Activated CD4-positive, alpha-beta T cell treated with anti-CD3 and anti-CD28 coated beads, Interleukin-2, amount 50 U/mL, for 24 hours (primary cell): ENCODE measurements at places on chromosomes 5 and 9.

DNA sequence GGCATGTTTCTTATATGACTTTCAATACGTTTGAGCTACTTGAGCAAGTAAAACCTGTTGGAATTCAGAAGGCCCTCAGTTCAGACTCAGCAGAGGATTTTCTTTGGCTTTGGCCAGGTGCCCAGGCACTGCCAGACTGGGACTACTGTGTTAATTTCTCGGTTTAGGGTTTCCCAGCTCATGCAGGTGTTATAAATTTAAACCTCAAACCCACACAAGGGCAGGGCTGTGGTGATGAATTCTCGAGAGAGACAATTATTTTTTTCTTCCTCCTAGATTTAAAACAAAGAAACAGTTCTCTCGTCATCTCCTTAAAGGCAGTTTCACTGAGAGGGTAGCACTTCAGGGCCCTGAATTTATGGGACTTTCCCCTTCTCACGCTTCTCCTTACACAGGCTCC lies 406.0 kb upstream of the PIK3R1 start:
- no peak for DNase-seq

DNA sequence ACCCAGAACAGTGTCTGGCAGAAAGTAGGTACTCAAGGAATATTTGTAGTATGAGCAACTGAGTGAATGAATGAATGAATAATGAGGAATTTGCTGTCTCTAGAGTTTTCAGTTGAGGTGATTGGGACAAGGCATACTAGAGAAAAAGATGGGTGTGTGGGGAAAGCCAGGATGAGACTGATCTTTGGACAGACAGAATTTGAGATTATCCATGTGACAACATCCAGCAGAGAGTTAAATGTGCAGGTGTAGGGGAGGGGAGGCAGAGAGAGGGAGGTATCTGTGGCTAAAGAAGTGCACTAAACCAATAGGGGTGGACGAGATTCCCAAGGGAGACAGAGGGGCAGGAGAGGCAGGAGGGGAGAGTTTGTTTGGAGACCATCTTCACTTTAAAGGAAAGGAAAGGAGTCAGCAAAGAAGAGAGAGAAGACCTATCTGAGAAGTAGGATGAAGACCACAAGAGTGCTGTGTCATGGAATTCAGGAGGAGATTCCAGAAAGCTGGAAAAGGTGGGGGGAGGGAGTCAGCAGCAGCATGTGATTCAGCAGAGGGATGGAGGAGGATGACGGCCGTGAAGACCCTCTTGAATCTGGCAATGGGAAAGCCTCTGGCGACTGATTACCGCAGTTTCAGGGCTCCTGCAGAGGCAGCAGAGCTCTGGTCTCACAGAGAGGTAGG lies 3.2 kb downstream of the CPLX2 start:
- no peak for DNase-seq

DNA sequence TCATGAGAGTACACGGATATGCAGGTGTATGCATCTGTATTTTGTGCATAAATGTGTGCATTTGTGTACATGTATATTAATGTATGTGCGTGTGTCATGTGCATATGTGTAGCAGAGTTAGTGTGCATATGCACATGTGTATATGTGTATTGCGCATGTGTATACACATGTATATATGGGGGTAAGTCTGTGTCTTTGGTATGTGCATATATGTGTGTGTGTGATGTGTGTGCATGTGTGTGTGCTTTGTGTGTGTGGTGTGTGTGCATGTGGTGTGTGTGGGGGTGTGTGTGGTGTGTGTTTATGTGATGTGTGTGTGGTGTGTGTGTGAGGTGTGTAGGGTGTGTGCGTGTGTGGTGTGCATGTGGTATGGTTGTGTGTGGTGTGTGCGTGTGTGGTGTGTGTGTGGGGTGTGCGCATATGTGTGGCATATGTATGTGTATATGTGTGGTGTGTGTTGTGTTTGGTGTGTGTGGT lies 13.1 kb upstream of the CTSL start:
- DNase-seq: no peak

- DNase-seq: no peak
These were observed 62.8 kb downstream of the INSYN2B start for GRCh38 chr5:169917500-169917899.

DNA sequence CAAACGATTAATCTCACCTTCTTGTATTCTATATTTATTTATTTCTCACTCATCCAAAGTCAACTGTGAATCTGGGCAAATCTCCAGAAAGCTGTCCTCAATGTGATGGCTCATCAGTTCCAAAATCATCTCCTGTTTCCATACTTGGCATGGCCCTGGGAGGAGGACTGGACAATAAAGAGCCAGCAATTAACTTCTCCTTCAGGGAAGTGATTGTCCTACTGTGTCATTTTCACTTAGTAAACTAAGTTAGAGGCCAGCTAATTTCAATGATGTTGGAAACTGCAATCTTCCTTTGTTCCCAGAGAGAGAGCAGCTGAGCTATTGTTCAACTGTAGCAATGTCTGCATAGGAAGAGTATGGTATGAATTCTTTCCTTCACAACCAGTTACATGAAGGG lies 17.5 kb downstream of the CDH12 start:
- no peak for DNase-seq

DNA sequence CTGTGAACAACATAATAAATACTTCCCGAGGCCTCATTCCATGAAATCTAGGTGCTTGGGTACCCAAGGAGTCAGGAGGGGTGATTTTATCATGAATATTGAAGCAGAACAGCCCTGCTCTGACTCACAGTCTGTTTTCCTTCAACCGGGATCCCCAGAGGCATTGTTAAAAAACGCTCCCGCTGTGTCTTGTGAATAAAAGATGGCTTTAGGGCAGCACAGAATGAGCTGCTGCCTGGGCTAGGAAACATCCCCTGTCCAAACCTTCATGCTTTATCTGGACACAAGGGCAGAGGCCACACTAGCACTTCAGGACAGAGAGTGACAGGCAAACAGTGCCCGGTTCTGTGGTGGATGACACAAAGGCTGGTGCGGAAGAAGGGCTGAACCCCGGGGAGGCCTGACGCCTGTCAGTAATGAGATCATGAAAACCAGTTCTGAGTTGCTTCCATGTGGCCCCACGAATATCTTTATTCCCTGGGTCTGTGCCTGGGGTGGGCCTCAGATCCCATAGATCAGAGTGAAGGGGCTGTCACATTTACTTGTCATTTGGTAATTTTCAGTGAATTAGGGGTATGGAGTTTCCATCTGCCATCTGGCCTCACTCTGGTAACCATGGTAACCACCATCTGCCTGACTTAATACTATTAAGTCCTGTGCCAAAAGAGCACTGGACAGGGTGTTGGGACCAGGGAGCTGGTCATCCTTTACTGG lies 2.6 kb downstream of the IGFBPL1 start:
- no peak for DNase-seq

DNA sequence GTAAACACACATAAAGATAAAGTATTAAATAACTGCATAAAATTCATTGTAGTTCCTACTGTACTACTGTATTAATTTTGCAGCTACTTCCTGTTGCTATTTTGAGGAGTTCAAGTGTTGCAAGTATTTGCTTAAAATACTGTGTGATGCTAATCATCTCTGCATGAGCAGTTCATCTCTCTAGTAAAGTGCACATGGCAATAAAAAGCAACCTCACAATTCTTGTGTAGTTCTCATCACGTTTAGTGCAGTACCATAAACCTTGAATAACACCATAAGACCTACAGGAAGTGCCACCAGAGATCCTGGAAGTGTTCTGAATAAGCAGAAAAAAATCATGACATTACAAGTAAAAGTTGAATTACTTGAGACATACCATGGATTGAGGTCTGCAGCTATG lies 34.6 kb downstream of the CPLANE1 start:
- DNase-seq: no peak

GRCh38 chr5:95605786-95606185 lies 14.1 kb upstream of the GPR150 start:
- DNase-seq: no peak

DNA sequence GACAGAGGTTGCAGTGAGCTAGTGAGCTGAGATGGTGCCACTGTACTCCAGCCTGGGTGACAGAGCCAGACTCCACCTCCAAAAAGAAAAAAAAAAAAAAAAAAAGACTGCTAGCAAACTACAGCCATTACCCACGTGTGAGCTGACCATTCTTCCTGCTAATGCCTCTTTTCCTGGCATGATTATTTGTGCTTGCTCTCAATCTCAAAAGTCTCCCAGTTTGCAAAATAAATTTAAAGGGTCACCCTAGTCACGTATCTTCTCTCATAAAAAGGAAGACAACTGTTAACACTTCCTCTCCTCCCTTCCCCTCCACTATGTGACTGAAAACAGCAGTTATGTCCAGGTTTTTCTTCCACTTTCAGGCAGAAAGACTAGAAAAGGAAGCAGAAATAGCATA lies 37.2 kb downstream of the TRIM36 start:
- DNase-seq: no peak

GRCh38 chr9:76379494-76379893 lies 14.7 kb downstream of the RFK start:
- DNase-seq: no peak

GRCh38 chr5:17258431-17258830 lies 41.0 kb downstream of the BASP1 start:
- DNase-seq: no peak

GRCh38 chr5:93360436-93361088 lies 220.5 kb downstream of the NR2F1-AS1 start:
- DNase-seq: no peak

GRCh38 chr5:85484982-85485574 lies 1100.4 kb upstream of the EDIL3 start:
- no peak for DNase-seq

- DNase-seq: no peak
These were observed 27.7 kb upstream of the CDC23 start for GRCh38 chr5:138240650-138241385.

DNA sequence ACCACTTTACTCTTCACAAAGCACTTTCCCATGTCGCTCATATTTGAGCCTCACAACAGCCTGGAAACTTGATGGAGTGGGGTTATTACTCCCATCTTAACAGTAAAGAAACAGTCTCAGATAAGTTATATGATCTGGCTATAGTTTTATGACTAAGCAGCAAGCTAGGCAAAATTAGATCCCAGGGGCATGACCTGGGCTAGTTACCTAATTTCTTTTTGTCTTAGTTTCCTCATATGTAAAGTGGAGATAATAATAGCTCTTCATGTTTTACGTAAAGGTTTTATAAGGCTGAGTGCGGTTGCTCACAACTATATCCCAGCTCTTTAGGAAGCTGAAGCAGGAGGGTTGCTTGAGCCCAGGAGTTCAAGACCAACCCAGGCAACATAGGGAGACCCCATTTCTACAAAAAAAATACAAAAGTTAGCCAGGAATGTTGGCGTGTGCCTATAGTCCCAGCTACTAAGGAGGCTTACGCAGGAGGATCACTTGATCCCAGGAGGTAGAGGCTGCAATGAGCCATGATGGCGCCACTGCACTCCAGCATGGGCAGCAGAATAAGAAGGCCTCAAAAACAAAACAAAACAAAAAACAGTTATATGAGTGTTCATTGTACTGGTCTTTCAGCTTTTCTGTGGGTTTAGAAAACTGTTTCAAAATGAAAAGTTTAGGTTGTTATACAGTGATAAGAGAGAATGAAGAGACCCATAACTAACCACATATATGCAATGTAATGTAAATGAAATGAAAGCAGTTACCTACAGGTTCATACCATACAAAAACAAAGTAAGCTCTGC lies 6.5 kb upstream of the PLIN2 start:
- no peak for DNase-seq

DNA sequence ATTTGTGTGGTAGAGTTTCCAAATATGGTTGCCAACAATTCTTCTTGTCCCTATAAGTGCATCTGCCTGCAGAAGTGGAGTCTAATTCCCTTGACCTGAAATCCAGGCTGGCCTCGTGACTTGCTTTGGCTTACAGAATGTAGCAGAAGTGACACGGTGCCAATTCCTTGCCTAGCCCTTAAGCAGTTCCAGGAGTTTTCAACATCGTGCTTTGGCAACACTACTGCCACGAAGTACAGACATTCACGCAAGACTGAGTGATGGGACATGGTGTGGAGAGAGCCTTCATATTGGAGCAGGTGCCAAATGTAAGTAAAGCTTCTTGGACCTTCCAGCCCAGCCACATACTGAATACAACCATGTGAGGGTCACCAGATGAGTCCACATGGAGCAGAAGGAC lies 92.9 kb upstream of the NEK6 start:
- no peak for DNase-seq

- DNase-seq: no peak
These were observed 172.8 kb upstream of the PLCXD3 start for GRCh38 chr5:41683181-41683580.

DNA sequence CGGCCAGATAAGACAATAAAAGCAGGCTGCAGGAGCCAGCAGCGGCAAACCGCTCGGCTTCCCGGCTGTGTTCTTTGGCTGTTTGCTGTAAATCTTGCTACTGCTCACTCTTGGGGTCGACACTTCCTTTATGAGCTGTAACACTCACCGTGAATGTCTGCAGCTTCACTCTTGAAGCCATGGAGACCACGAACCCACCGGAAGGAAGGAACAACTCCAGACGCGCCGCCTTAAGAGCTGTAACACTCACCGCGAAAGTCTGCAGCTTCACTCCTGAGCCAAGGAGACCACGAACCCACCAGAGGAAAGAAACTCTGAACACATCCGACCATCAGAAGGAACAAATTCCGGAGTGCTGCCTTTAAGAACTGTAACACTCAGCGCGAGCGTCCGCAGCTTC lies 451.7 kb downstream of the AGTPBP1 start:
- no peak for DNase-seq

DNA sequence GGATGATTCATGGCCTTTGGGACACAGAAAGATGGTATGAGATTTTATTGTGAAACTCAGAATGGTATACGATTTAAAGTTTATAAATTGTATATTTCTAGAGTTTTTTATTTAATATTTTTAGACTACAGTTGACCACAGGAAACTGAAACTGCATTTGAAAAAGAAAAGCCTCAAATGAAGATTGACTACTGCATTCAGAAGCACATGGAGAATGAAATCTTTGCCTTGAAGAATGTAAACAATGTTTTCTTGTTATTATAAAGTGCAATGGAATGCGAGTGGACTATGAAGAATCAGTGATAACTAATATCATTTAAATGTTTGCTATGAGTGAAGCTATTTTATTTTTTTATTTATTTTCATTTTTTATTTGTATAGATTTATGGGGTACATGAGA lies 169.1 kb upstream of the CDH18 start:
- no peak for DNase-seq

DNA sequence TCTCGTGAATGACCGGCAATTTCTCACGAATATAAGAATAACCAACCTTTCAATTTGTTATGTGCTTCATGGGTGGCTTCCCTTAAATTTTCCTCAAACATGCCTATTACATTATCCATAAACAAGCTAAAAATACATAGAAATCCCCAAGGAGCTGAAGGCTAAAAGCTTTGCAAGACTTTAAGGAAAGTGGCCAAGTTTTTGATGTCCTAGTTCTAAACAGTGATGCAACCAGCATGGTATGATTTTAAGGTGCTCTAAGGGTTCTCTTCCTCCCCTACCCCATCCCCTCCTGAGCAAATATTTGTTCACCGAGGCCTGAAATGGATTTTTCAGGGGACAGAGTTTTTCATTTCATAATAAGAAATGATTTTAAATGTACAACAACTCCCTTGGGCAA lies 79.8 kb downstream of the RGS7BP start:
- no peak for DNase-seq
